ENCODE measurements at places on chromosomes 5 and 9.

GRCh38 chr9:98018347-98018746 is 35.2 kb downstream of the ANP32B start:
- DNase-seq: no peak

GRCh38 chr9:107472581-107473340 is 16.8 kb downstream of the KLF4 start:
- DNase-seq: no peak

- DNase-seq: peak; percentile 22
These were observed 86.6 kb downstream of the EHMT1 start for GRCh38 chr9:137705443-137705863.

- no peak for DNase-seq
These were observed 26.5 kb downstream of the MTAP start for GRCh38 chr9:21828853-21829410.

GRCh38 chr5:60972231-60972630 is 27.2 kb downstream of the NDUFAF2 start:
- DNase-seq: peak; percentile 56

- DNase-seq: no peak
These were observed 18.2 kb upstream of the MGAT1 start for GRCh38 chr5:180820788-180821321.

DNA sequence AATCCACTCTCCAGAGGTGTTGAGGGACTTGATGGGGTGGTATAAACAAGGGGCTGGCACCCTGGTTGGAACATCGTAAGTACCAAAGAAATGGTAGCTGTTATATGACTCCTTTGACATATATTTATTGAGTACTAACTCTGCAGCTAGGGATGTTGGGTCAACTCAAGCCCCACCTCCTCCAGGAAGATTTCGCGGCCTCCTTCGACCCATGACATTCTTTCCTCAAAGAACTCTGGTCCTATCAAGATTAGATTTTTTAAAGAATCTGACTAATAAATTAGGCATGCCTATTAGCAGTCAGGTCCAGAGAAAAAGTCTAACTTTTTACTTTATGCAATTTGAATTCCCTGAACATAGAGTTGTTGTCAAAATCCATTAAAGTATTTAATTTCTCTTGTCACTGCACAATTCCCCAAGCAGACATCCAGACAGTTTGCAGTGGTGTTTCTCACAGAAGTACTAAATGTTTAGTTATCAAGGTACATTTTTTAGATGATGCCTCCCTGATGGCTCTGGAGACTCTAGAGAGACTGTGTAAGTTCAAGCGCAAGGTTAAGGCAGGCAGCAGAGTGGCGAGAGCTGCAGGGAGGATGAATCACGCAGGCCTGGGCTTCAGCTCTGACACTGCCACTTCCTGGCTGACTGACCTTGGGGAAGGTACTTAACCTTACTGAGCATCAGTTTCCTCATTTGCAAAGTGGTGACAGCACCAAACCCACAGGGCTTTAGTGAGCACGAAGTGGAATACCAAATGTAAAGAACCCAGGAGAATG is 209.6 kb downstream of the TTLL11 start:
- DNase-seq: no peak

DNA sequence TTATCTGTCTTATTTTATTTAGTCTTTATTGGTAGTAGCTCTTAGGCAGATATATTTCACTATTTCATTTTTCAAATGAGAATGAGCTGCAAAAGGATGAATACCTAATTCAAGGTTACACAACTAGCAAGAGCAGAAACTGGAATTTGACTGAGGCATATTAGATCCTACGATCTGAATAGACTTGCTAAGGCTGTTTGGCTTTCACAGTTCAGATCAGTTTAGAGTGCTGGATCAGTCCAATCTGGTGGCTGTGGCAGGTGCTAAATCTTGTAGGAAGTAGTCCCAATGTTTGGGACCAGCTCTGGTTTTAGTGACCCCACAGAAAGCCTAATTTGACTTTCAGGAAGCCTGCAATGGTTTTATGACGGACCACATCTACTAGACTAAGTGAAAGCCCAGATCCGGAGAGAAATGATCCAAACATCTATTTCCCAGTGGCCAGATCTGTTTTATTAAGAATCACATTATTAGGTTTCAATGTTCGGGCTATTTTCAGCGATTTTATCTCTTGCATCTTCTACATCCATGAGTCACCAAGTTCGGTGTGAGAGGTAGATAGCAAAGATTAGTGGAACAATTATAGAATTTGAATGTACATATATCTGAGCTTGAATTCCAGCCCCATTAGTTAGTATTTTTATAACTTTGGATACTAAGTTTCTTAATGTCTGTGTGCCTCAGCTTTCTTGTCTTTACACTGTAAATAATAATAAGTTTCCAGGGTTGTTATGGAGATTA is 359.5 kb downstream of the ADGRV1 start:
- DNase-seq: no peak

DNA sequence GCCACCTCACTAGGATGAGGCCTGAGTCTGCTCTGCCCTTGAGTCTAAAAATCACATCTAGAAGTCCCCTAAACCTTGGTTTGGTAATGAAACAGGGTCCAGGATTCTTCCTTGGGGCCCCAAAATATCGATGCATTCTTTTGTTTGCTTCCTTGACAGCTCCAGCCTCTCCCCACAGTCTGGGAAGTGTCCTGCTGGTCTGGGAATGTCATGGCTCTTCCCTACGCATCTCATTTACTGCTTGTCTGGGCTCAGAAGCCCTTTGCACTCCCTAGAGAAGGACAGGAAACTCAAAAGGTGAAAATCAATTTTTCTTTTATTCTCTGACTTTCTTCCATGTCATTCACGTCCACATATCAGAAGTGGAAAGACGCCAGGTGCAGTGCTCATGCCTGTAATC is 115.8 kb downstream of the DRD1 start:
- no peak for DNase-seq

DNA sequence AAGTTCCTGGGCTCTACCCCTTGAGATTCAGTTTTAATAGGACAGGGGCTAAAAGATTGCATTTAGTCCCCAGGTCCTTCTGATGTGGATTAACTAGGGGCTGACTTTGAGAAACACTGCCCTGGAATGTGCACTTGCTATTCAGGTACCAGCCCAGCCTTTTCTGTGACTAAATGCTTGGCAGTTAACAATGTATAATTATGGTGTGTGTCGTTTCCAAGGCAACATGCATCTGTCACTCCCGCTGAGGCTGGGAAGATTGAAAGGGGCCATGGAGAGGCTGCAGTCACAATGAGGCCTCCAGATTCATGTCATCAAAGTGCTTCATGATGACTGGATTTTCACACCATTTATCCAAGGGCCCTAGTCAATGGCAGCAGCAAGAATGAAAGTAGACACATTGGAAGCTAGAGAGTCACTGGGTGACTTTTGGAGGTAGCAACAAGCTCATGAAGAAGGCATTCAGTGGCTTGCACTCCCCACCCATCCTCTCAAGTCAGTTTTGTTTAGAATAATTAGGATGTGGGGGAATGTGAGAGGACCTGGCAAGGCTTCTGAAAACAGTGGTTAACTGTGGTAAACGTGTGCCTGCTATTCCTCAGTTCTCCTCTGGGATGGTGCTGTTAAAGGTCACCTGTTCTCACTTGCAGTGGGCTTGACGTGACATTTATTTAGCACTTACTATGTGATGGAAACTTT is 28.3 kb downstream of the RAI14 start:
- no peak for DNase-seq

DNA sequence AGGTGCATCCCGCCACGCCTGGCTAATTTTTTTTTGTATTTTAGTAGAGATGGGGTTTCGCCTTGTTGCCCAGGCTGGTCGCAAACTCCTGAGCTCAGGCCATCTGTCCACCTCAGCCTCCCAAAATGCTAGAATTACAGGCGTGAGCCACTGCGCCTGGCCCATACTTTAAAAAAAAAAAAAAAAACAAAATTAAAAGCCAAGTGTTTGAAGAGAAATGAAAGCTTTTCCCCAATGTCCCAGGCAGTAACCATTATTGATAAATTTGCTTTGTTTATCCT is 9.5 kb downstream of the PRRC2B start:
- no peak for DNase-seq

DNA sequence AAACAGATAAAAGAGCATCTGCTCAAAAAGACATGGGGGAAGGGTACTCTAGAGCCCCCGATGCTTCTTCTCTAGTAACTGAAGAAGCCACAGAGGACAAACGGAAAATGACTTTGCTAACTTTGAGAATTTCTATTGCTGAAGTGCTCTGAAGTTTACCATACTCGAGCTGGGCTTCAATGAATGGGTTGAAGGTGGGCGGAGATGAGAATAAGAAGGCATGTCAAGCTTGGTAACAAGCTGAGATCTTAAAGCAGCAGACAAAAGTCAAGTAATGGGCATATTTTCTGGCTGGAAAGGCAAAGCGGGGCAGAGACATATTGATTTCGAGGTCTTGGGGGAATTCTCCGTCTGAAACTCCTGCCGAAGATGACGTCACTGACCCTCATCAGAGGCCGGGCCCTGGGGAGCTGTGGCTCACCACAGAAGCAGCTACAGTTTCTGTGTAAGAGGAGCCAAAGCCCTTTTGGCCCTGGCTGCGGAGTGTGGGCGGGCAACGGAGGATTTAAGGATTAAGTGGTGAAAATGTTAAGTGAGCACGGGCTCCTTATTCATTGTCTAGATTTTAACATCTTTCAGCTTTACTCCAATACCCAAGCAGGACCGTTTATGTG is 115.8 kb upstream of the SLIT3 start:
- DNase-seq: no peak

GRCh38 chr5:175689147-175689991 is 31.5 kb downstream of the HRH2 start:
- DNase-seq: no peak

DNA sequence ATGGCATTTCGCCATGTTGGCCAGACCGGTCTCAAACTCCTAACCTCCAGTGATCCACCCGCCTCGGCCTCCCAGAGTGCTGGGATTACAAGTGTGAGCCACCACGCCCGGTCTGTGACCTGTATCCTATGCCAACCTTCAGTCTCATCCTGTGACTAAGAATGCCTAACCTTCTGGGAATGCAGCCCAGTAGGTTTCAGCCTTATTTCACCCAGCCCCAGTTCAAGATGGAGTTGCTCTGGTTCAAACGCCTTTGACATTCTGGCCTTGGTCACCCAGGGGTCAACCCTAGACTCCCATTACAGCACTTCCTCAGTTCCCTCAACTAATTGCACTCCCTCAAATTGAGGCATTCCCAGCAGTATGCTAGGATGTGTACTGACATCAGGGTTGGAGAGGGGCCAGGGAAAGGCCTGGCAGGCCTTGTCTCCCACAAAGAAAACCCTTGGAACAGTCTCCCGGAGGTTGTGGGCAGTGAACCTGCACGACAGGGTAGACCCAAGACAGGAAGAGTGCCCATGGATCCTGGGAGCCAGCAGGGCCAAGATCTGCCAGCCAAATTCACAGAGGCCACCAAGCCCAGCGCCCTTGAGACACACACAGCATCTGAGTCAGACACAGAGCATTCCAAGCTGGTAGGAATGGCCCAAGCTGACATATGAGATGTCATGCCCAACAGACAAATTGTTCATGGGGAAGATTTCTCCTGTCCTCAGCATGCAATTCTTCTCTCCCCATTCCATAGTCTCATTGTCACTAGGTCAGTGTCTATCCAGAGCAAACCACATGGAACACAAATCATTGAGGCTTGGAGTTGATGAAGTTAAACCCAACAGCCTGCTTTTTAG is 24.9 kb upstream of the SMU1 start:
- DNase-seq: no peak

GRCh38 chr5:72301557-72301956 is 18.5 kb downstream of the MRPS27 start:
- no peak for DNase-seq

DNA sequence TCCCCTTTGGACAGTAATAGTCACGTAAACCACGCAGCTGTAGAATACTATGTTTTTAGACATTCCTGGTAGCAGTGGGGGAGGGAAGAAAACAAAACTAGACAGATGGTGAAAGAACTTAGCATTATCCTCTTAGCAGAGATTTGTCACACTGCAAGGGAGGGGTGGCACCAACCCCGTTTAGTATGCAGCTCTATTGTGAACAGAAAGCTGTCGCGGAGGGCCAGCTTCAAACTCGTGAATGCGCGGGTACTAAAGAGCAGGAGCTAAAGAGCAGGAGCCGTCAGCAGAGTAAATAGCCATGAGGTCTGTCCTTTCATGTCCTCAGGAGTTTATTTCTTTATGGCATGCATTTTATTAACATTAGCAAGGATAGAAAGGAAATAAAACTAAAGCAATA is 141.9 kb upstream of the SLC12A2 start:
- no peak for DNase-seq

DNA sequence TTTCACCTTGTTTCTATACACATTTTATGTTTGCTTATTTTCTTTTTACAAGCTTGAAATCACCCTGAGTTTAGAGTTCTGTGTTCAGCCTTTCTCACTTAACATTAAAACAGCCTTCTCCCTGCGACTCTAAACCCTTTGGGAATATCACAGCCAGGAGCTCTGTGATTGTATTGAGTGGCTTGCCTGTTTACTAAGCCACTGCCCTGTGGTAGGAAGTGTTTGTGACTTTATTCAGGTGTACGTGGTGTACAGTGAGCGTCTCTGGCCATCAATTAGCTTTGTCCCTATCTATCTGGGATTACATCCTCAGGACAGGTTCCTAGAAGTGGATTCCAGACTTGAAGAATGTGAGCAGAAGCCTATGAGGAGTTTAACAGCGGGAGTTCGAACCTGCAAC is 11.0 kb upstream of the NEURL1B start:
- no peak for DNase-seq

- DNase-seq: no peak
These were observed 2.0 kb upstream of the ENC1 start for GRCh38 chr5:74642543-74642863.

GRCh38 chr5:147780924-147781573 is 1.5 kb downstream of the JAKMIP2 start:
- DNase-seq: no peak

DNA sequence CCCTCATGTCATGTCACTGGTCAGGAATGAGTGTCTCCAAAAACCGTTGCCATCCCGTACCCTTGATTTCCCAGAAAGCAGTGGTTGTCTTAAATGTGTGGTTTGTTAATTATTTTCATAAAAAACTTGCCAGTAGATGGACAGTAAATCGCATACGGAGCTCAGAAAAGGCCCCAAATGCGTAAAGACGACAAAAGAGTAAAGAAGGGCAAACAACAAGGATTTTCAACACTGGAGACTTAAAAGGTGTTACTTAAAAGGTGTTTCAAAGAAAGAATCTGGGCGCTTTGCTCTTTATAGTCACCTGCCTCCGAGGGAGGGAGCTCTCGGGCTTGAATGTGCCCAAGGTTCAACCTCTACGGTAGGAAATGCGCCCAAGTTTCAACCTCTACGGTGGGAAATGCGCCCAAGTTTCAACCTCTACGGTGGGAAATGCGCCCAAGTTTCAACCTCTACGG is 734 bp downstream of the KIF27 start:
- DNase-seq: no peak

- DNase-seq: no peak
These were observed 67.9 kb downstream of the NFIB start for GRCh38 chr9:14245901-14246525.

DNA sequence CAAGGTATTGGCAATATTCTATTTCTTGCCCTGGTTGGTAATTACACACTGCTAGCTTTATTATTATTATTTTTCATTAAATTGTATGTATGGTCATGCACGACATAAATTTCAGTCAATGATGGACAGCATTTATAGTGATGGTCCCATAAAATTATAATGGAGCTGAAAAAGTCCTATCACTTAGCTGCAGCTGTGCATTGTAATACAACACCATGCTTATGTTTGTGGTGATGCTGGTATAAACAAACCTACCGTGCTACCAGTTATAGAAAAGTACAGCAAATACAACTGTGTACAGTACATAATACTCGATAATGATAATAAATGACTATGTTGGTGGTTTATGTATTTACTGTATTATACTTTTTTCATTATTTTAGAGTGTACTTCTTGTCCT is 65.5 kb downstream of the NR3C1 start:
- DNase-seq: no peak

- no peak for DNase-seq
These were observed 193.2 kb downstream of the ADAMTSL1 start for GRCh38 chr9:18666986-18667772.

GRCh38 chr5:95709967-95710650 is 21.0 kb upstream of the RHOBTB3 start:
- no peak for DNase-seq
